Colonic mucosa (tissue), 4 donors: ENCODE measurements at places on chromosomes 1 and 21.

GRCh38 chr21:44800103-44800502 lies 1.5 kb downstream of the UBE2G2 start:
- DNase-seq, result peak; percentile 63

DNA sequence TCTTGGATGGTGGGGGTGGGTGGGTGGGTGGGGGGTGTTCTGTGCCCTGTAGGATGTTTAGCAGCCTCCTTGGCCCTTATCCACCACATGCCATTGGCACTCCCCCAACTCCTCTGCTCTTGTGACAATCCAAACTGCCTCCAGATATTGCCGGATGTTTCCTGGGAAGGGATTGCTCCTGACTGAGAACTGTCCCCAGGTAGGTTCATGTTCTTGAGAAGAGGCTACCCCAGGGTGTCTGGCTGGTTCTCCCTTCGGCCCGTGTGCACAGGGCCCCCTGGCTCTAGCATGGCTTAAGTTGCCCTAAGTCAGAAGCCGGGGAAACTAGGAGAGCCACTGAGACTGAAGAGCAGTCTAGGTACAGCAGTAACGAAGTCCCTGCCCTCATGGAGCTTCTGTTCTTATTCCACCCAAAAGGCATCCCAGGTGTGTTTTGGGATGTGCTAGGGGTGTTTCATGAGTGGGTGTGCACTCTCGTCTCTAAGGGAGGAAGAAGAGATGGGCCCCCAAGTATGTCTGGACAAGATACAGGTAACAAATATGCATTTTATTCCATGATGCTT lies 19.8 kb upstream of the THRAP3 start:
- DNase-seq, result no peak

DNA sequence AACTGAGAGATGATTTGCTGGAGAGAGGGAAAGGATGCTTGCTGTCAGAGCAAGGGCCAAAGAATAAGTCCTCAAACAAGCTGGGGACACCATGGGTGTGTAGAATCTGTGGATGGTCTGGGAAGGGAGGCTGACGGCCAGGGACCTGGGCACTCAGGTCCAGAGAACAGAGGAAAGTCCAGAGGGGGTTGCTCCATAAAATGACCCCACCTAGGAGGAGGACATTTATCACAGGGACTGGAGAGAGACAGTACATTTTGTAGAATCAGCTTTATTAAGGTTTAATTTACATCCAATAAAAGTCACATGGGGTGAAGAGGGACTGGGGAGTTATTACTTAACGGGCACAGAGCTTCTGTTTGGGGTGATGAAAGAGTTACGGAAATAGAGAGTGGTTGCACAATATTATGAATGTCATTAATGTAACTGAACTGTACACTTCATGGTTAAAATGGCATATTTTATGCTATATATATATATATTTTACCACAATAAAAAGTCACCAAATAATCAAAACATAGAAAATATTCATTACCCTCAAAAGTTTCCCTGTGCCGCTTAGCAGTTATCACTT lies 73.0 kb upstream of the ABCD3 start:
- DNase-seq, result no peak

- DNase-seq, result no peak
These were observed 4.9 kb upstream of the ELK4 start for GRCh38 chr1:205636732-205637131.

GRCh38 chr21:30718239-30718909 lies at the start of gene KRTAP21-3:
TSS of gene KRTAP21-3 (minus strand) at chr21:30718777. CDS start at chr21:30718759, 18 bp downstream.
- DNase-seq, result no peak

DNA sequence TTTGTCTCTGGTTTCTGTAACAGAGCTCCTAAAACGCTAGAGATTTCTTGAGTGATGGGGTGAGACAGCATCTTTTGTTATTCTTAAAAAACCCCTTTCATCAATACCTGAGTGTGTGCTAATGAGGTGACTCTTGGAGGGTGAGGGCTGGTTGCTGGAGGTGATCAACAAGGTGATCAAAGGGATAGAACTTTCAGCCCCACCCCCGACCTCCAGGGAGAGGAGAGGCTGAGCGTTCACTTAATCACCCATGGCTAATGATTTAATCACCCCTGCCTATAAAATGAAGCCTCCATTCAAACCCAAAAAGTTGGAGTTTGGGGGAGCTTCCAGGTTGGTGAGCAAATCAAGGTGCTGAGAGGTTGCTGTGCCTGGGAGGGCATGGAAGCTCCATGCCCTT lies 175.4 kb downstream of the SLC35F3 start:
- no peak for DNase-seq

- no peak for DNase-seq
These were observed 198.9 kb upstream of the UBE2U start for GRCh38 chr1:64004451-64005025.

- DNase-seq, result peak; percentile 34
These were observed 7.6 kb downstream of the TTF2 start for GRCh38 chr1:117067533-117068370.

DNA sequence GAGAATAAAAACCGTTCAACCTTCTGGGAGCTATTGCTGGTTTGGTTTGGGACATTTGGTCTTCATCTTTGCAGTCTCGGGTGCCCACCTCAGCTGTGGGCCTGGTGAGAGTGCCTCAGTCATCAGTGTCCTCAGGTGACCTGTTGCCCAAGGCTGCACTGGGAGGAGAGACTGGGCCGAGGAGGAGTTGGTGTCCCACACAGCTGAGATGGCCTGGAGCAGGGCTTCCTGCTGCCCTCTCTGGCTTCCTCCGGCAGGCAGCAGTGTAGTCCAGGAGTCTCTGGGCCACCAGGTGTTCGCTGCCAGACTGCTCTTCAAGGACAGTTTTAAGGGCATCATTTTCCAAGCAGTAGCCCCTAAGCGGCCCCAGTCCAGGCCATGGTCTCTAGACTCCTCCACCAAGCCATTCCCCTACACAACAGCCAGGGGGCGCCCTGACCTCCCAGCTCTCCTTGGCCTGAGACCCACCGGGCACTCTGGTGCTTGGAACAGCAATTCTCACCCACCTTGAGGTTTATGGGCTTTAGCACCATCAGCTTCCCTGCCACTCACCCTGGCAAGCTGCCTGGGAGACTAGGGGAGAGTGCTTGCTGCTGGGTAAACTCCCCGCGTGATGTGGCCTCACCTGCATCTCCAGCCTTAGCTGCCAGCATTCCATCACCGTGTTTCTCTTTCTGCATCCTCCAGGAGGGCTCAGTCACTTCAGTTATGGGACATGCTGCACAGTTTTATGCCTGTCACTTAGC lies 9.1 kb upstream of the SYTL1 start:
- no peak for DNase-seq

DNA sequence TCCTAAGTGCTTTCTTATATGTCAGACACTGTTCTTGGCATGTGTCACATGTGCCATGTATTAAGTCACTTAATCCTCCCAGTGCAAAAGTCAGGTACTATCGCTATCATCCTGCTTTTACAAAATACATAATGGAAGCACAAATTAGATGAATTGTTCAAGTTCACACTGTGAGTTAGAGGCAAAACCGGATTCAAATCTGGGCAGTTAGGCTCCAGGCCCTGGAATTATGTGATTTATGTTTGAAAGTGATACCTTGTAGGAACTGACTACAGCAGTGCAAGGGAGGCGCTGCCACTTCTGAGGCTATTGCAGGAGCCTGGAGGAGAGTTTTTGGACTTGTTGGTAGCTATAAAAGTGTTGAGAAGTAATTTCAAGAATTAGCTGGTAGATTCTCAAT lies 358.3 kb downstream of the HLX start:
- DNase-seq, result no peak

- DNase-seq, result no peak
These were observed 22.4 kb upstream of the RBBP5 start for GRCh38 chr1:205144046-205144720.

DNA sequence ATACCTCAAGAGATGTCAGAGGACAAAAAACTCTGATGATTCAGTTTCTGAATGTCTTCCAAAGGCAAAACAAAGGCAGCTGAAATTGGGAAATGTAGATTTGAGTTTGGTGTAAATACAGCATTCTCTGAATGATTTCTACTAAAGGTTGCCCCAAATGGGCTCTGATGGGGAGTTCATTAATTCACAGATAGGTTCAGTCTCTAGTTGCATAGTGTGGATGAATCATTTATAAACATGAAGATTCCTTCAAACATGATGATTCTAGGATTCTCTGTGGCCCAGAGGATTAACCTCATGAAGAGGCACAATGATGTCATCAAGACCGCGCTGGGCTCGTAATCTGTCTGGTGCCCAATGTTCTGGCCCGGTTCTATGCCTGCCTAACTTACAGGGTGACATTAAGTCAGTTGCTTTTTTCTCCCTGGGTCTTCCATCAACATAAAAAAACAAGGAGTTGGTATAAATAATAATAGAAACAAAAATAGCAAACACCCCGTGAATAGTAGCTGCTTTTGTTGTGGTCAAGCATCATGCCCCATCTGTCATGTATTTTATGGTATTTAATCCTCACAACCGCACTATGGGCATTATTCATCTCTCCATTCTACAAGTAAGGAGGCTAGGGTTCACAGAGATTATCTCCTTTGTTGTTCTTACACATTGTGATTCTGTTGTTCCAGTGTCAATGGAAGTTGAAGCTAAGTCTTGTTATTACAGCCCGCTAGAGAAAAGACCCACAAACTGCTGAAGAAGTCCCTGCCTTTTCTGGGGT lies 509.6 kb upstream of the USP24 start:
- DNase-seq, result no peak

DNA sequence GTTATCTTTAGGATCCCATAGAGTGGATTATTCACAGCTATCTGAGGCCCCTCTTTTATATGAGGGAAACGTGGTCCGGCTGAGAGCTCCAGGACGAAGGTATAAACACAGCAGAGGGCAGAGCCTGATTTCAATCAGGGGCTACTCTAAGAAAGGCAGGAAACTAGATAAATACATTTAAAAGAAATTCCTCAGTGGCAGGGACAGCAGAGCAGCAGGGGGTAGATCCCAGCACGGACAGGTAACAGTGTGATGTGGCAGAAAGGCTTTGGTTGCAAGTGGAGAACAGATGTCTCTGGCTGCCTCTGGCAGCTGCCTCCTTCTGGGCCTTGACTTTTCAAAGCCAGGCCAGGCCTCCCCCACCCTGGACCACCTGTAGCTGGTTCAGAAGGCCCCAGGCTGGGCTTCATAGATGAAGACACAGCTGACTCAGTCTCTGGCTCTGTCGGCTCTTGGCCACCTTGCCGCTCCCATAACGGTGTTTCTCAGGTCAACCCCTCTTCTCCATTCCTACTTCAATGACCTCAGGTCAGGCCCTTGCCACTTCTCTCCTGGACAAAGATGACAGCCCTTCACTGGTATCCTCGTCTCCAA lies 43.8 kb downstream of the FAM78B start:
- no peak for DNase-seq
